ENCODE measurements at places on chromosomes 5 and 9.
A peak's percentile ranks its signal among the peaks of the same experiment; 100 is the strongest.

DNA sequence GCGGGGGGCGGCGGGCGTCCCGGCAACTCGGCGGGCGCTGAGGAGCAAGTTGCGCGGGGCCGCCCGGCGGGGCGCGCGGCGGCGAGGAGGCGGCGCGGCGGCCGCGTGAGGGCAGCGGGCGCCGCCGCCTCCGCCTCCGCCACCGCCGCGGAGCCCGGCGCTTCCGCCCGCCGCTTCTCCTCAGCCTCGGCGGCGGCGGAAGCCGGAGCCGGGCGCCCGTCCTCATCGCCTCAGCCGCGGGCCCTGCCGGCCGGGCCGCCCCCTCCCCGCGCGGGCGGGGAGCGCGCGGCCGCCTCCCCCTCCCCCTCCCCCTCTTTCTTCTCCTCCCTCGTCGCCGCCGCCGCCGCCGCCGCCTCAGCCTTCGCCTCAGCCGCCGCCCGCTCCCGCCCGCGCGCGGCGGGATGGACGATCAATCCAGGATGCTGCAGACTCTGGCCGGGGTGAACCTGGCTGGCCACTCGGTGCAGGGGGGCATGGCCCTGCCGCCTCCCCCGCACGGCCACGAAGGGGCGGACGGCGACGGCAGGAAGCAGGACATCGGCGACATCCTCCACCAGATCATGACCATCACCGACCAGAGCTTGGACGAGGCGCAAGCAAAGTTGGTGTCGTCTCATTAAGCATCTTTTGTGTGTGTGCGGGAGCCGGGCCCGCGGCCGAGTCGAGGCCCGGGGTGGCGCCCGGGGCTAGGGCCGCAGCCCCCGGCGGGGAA is at the start of gene PBX3:
Gene PBX3, plus strand, starts transcription at position 321 of the 712 bp plus-strand sequence.
- peak; percentile 42 for DNase-seq

- no peak for DNase-seq
These were observed 405.3 kb upstream of the RGMB start for GRCh38 chr5:98368141-98368540.

DNA sequence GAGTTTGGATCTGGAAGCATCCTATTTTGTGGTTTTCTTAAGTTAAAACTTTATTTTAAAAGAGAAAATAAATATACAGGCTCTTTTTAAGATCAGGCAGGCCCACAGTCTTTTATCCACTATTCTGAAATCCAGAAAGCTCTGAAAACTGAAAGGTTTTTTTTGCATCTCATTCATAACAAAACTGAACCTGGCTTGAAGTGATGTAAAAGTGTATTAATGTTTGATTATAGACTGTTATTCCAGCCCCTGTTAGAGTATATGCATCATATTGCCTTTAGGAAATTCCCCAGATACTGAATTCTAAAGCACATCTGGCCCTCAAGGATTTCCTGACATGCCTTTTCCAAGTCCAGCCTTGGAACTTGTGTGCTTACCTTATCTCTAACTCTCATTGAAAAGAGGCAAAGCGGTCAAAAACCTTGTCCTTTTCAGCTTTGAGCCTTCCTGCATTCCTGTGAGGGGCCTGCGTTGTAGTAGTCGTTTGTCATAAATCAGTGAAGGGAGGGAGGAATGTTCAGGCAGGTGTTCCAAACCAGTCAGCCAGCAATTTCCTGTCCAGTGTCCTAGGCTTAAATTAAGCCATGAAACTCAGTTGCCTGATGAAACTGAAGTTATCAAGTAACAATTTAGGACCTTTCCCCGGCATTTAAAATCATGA is 110.4 kb downstream of the TLE4 start:
- no peak for DNase-seq

GRCh38 chr9:84699984-84700383 is 30.5 kb downstream of the NTRK2 start:
- no peak for DNase-seq

DNA sequence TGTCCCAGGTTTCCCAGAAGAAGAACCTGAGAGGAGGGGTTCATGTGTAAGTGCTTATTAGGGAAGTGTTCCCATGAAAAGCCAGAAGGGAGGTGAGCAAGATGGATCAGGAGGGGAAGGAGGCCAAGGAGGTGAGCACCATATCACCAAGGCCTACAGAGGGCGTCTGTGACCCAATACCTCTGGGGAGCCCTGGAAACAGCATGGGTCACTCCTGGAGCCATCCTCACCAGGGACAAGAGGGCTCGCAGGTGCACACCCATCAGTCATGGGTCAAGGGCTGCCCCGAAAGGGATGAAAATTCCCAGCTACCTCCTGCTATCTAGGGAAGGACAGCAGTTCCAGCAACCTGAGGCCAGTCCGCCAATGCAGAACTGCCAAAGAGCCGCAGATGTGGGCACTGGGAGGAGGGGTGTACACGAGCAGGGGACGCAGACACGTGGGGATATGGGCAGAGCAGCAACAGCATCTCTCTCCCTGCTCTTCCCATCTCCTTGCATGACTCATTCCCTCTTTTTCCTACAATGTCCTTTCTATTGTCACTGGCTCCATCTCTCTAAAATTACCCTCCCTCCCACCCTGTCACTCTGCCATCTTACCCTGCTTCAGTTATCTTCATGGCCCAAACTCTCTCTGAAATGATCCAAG is 167.6 kb upstream of the FSTL4 start:
- no peak for DNase-seq

GRCh38 chr9:27491154-27491553 is 32.9 kb upstream of the IFNK start:
- DNase-seq: no peak

GRCh38 chr5:122523776-122524175 is 211.7 kb downstream of the SNCAIP start:
- DNase-seq: no peak

DNA sequence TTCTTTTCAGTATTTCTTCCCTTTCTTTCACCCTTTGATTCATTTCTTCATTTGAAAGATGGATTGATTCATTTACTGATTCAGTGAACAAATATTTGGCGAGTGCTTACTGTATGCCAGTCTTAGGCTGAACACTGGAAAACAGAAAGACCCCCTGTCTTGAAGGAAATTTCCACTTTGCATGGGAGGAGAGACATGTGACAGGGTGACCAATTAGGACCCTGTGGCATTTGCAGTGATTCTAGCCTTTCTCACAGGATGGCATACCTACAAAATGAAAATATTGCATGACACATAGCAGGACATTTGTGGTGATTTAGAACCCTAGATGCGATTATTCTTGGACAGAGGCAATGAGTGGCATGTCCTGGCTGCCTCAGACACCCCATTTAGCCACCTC is 407.2 kb upstream of the SGCD start:
- no peak for DNase-seq

GRCh38 chr9:12880406-12881015 is 105.7 kb downstream of the LURAP1L start:
- no peak for DNase-seq

- DNase-seq: no peak
These were observed 13.5 kb downstream of the ISL1 start for GRCh38 chr5:51396797-51397196.

DNA sequence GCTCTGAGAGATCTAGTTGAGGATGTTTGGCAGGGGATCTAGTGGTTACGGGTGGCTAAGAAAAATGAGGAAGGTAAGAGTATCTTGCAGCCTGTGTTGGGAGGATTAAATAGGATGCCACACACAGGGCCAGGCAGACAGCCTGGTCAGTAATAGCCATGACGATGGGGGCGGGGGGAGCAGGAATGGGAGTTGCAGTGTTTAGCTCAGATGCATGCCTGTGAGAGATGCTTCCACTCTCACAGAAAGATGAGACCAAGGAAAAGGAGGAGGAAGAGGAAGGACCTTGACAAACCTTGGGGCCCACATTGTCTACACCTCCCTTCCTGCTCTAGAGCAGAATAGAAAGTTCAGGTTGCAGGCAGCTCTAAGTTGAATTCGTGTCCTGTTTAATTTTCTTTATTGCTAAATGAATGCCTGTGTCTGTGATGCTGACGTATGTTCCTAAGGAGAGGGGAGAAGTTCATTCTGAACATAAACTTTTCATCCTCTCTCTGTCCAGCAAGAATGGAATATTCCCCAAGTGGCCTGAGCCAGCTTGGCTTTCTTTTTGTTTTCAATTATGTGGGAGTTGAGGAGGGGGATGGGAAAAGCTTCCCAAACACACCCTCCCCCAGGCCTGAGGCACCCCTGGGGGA is 28.7 kb downstream of the TGFBI start:
- no peak for DNase-seq

DNA sequence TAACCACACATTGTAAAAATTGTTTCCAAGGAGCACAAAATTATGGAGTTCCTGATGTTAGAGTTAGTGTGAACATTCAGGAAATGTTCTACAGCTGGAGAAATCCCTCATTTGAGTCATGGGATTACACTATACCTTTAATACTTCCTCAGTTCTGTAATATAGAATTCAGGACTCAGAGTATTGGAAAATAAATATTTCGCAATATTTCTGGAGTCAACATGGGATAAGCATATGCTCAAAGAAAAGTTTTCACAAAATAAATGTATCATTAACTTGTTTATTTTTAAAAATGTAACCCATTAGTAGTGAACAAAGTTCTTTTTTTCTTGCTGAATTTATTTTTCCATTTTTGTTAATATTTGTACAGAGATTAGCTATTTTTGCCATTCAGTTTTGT is 8.6 kb downstream of the CYLC2 start:
- no peak for DNase-seq

GRCh38 chr5:168295574-168296201 is 4.2 kb downstream of the WWC1 start:
- no peak for DNase-seq

DNA sequence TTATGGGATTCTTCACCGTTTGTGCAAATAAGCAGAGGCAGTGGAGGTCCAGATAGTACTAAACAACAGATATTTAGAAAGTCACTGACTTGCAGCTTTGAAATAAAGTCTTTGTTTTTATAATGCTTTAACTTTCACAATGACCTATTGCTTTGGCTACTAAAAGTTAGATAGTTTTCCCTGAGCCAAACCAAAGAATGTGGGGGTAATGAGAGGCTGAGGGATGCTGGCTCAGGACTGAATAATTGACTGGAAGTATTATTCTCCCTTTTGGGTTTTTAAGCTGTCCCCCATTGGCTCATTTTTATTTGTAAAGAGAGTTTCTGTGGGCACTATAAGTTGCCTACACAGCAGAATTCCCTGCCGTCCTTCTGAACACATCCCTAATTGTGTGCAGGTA is 99.2 kb upstream of the ACTBL2 start:
- DNase-seq: no peak

DNA sequence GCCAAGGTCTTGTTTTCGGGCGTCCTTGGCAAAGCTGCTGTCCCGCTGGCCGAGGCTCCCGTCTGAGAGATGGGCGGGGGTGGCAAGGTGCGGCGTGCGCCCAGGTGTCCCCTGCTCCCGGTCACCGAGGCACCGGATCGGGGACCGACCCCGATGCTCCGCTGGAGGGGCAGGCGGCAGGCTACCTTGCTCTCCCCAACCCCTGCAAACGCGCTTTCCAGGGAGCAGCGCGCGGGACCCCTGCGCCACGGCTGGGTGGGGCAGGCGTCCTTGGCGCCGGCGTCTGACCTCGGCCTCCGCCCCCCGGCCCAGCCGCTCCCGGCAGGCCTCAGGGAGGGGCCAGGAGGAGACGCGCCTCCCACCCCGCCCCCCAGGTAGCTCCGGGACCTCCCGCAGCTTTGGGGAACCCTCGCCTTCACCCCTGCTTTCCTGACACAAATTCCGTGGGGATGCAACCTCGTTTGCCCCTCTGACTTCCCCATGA is 551 bp downstream of the N4BP3 start:
- DNase-seq: no peak

- no peak for DNase-seq
These were observed 1.0 kb upstream of the ERCC6L2 start for GRCh38 chr9:95874303-95874988.

- no peak for DNase-seq
These were observed 662 bp upstream of the DOLPP1 start for GRCh38 chr9:129080298-129080600.

DNA sequence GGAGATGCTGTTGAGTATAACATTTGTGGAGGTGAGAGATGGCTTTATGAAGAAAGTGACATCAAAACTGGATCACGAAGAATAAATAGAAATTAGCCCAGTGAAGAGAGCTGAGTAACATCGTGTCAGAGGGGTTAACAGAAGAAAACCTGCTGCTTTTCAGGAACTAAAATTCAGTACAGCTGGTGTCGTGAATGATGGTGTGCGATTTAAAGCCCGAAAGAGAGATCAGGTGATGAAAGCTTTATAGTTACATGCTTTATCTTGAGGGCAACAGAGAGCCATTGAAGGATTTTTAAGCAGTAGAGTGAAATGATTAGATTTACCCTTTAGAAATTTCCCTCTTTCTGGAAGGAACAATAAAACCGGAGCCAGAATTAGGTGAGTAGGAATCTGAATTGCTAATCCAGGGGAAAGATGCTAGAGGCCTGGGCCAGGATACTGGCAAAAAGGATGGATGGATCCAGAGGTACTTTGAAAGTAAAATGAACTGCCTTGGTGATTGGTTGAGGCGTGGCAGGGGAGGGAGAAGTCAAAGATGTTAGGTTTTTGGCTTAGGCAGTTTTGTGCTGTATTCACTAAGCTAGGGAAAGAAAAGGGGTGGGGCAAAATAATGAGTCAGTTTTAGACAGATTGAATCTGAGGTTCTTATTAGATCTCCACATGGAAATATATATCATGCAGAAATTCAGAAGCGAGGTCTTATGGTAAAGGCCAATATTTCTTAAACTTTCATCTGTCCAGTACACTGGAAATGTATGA is 3.4 kb downstream of the LRRC70 start:
- no peak for DNase-seq

- no peak for DNase-seq
These were observed 561.3 kb downstream of the IRX1 start for GRCh38 chr5:4156889-4157288.

DNA sequence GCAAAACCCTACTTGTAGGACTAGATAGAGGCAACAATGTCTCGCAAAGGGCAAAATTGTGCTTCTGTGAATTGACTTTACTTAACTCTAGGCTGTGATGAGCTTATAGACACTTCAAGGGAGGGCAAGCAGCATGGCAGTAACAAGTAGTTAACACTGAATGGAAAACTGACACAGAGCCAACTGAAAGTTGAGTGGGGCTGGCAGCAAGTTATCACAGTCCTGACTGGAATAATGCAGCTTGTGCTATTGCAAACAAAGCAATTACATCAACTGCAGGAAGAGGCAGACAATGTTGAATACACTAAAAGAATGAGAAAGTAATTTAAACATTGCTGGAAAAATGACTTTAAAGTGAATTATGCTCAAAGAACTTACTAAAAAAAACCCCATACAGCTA is 62.2 kb downstream of the RNF38 start:
- no peak for DNase-seq

GRCh38 chr9:121499427-121500164 is at the start of gene GGTA1:
TSS of gene GGTA1 (minus strand) at chr9:121499844. CDS start at chr9:121467922, 31,922 bp downstream.
- no peak for DNase-seq

DNA sequence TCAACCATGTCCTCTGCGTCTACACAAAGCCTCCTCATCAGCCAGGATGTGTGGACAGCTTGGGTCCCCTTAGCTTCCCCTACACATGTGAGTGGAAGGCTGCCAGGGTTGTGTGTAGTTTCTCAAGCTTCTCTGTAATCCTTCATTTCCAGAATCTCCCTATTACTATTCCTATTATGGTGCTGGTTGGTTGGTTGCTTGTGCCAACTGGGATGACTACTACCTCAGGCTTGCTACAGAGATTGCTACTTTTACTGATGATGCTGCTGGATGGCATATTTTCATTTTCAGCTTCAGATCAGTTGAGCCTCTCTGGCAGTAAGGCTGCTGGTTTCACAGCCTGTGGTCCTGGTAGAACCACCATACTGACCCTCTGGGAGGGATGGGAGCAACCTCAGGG is 39.9 kb downstream of the ATG10 start:
- no peak for DNase-seq

Measured in activated CD4-positive, CD25-positive, alpha-beta regulatory T cell (primary cell).